ENCODE measurements at places on chromosomes 5 and 9. TPM values are rescaled to one million over a fixed set of nuclear protein-coding genes. Genes with fewer than 3 reads are reported as not detected.

- peak; percentile 77 for DNase-seq
These were observed 40.7 kb upstream of the CLPTM1L start for GRCh38 chr5:1385395-1386273.

GRCh38 chr9:78438780-78439179 lies 141.9 kb downstream of the PSAT1 start:
- DNase-seq: no peak

DNA sequence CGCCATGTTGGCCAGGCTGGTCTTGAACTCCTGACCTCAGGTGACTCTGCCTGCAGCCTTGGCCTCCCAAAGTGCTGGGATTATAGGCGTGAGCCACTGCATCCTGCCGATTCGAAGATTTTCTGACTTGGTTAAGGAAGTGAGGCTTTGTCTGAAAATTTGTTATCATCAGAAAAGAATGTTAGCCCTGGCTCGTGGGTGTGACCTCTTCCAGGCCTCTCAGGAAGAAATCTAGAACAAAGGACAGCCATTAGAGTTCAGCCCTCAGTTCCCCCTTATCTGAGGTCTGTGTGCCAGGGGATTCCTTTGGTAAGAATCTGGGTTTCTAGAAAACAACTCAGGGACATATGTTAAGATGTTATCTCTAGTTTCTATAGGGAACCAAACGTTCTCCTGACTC lies 6.2 kb downstream of the OR2S2 start:
- DNase-seq: no peak

Gene FRMPD1
- 0.50 TPM for total RNA-seq

Gene CCDC152
- not detected for total RNA-seq

Gene CCDC192
- 2.1 TPM for total RNA-seq

Gene ST8SIA4
- 9.6 TPM for total RNA-seq

Gene IFNA13
- total RNA-seq: 0.66 TPM

Gene HAUS6
- total RNA-seq: 16.1 TPM
